OCI-LY7 (cell line): ENCODE measurements at places on chromosomes 6 and 20. TPM values are rescaled to one million over a fixed set of nuclear protein-coding genes. Genes with fewer than 3 reads are reported as not detected.

Gene BEND6
- 1.5 and 2.9 TPM in 2 replicates for total RNA-seq

Gene SLC35D3
- total RNA-seq = not detected in 2 replicates

Gene RSPO4
- not detected in 2 replicates for total RNA-seq

Gene ERVFRD-1
- total RNA-seq = not detected in 2 replicates

Gene OPN5
- not detected in 2 replicates for total RNA-seq
